ENCODE measurements at places on chromosomes 4 and X.

GRCh38 chr4:28373601-28374000 lies 1513.0 kb downstream of the STIM2 start:
- no peak for DNase-seq

GRCh38 chr4:13523105-13523477 lies 21.2 kb downstream of the NKX3-2 start:
- no peak for DNase-seq

DNA sequence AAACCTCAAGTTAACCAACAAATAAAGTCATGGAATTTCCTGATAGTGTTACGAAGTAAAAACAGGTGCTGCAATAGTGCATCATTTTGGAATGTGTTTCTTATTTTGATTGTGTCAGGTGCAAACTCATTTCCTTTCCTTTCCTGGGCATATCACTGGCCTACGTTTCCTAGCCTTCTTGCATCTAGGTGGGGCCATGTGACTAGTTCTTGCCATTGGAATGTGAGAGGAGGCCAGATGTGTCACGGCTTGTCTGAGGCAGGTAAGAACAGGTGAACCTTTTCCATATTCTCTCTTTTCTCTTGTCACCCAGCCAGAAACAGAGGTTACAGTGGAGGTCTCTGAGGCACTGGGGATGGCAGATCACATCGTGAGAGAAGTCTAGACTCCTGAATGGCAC lies 868.0 kb downstream of the RPA4 start:
- no peak for DNase-seq

DNA sequence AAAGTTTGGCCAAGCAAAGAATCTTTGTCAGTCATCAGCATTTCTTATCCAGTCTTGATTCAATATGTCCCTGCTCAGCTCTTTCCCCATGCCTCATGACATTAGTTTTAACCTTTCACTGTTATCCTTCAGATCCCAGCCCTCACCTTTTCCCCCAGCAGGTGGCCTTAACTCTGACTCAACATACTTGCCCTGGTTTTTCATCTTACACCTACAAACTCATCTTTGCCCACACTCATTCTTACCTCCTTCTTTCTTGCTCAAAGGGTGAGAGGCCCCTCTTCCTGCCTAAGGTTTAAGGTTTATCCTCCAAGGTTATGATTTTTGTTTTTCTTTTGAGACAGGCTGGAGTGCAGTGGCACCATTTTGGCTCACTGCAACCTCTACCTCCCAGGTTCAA lies 10.6 kb upstream of the ANXA5 start:
- DNase-seq: peak; percentile 37

GRCh38 chr4:99362768-99363167 lies 10.2 kb upstream of the ADH1C start:
- DNase-seq: no peak

GRCh38 chrX:103681443-103681842 lies 5.1 kb downstream of the MORF4L2 start:
- no peak for DNase-seq

DNA sequence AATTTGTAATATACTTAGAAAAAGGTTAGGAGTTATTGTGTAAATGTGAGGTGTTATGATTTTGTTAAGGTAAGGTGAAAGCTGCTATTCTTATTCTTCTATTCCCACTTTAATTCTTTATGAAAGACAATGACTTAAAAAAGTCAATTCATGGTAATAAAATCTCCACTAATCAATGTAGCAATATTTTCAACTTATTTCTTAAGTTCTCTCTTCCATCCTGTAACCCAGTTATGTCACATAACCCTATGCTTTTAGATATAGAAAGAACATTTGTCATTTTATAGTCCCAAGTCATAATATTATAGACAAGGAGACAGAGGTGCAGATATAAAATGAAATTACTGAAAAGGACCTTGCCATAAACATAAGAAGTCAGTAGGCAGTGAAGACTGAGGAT lies 157.9 kb upstream of the SLC7A11 start:
- no peak for DNase-seq

GRCh38 chrX:12228862-12229261 lies 90.6 kb downstream of the FRMPD4 start:
- DNase-seq: no peak

GRCh38 chr4:35102066-35102465 lies 1142.2 kb downstream of the ARAP2 start:
- no peak for DNase-seq

DNA sequence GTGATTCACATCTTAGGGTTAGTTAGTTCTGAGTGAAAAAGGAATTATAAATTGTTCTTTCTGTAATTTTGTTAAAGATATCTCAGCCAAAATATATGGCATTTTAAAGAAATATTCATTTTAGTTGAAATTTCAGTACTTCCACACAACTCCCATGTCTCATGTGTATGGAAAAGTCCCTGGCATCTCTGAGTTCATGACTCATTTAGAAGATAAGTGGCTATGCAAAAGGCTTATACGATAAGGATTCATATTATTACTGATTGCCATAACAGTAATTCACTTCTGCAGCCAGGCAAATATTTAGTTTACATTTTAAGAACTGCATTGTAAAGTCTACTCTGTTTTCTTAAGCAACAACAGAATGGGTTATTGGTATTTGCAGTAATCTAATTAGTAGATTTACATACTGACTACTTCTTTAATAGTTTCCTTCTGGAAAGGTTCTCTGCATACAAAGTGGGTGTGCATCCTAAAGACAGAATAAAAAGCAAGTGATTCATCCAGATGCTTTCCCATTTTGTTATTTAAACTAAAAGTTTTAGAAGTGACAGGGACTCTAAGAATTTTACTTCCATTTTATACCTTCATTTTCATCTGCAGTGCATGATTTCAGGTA lies 682.4 kb upstream of the PABPC4L start:
- no peak for DNase-seq

GRCh38 chr4:51831133-51831532 lies 11.8 kb upstream of the DCUN1D4 start:
- peak; percentile 68 for DNase-seq

- no peak for DNase-seq
These were observed 37.1 kb upstream of the XPNPEP2 start for GRCh38 chrX:129701624-129702069.

DNA sequence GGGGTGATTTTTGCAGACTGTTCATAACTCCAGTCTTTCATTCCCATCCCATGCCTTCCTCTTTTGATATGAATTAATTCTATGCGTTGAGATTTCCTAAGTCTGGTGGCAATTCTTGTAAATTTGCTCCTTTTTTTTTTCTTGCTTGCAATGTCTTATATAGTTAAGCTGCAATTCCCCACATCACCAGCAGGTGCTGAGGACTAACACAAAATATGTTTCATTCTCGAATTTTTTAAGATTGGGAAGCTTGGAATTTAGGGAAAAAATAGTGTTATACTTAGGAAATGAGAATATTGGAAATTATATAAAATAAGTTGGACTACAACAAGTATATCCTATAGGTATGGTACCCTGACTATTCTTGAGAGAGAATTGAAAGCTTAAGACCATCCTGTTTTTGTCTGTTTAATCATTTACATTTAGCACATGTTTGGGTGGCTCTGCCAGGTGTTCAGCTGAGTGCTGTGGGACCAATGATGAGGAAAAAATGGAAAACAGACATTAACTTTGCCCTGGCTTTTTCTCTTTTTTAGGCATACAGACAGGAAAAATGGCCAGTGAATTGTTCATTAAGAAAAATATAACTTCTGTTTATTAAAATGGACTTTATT lies 30.2 kb downstream of the AFF2 start:
- peak; percentile 6 for DNase-seq

GRCh38 chrX:8034058-8034457 lies 106.8 kb upstream of the PNPLA4 start:
- no peak for DNase-seq

GRCh38 chr4:85407546-85407945 lies 67.4 kb upstream of the ARHGAP24 start:
- DNase-seq: no peak

GRCh38 chr4:134762053-134762452 lies 560.5 kb upstream of the PABPC4L start:
- no peak for DNase-seq

- DNase-seq: no peak
These were observed 12.3 kb downstream of the UGDH start for GRCh38 chr4:39514888-39515401.

GRCh38 chr4:73612032-73612431 lies 8.2 kb downstream of the RASSF6 start:
- DNase-seq: no peak

- DNase-seq: no peak
These were observed 36.4 kb upstream of the MAN2B2 start for GRCh38 chr4:6538575-6538974.

GRCh38 chr4:17780501-17781299 lies 721 bp downstream of the FAM184B start:
- DNase-seq: no peak

GRCh38 chr4:10097906-10098779 lies 18.5 kb downstream of the WDR1 start:
- DNase-seq: no peak

DNA sequence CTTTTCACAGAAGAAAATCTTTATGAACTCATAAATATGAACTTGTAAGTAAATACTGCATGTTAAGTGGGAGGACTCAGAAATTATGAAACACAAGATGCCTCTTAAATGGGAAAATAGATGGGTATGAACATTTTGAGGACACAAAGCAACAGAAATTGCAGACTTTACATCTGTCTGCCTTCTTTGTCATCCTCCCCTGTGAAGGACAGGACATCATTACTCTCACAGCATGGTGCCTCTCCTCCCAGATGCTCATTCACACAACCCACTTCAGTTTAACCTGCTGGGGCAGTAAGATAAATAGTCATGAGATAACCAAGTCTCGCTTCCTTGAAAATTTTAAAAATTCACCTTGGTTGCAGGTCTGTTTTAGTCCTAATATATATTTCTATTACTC lies 144.5 kb downstream of the APBB2 start:
- DNase-seq: no peak

- DNase-seq: no peak
These were observed 38.0 kb downstream of the PTTG2 start for GRCh38 chr4:37998226-37998625.

DNA sequence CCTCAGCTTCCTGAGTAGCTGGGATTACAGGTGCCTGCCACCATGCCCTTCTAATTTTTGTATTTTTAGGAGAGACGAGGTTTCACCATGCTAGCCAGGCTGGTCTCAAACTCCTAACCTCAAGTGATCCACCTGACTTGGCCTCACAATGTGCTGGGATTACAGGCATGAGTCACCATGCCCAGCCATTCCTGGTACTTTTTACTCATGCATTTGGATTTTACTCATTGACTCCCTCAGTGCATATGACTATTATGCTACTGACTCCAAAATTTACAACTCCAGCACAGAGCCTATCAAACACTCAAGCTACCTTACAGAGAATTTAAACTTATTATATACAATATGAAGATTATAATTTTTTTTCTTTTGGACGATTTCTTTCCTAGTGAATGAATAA lies 199.9 kb downstream of the CXXC4 start:
- no peak for DNase-seq

DNA sequence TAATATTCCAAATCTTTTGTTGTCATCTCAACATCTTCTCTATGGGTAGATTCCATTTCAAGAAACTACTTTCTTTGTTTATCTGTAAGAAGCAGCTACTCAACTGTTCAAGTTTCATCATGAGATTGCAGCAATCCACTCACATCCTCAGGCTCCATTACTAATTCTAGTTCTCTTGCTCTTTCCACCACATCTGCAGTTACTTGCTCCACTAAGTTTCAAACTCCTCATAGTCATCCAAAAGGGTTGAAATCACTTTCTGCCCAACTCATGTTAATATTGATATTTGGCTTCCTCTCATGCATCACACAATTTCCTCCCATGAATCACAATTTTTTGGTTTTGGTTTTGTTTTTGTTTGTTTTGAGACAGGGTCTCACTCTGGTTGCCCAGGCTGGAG lies 35.7 kb downstream of the ADH5 start:
- DNase-seq: no peak

GRCh38 chr4:75678965-75679364 lies 5.8 kb upstream of the G3BP2 start:
- no peak for DNase-seq

- DNase-seq: peak; percentile 25
These were observed 486 bp downstream of the CLCN3 start for GRCh38 chr4:169620880-169621248.
